Parietal lobe (tissue), 2 donors: ENCODE measurements at places on chromosomes 13 and 19. TPM values are rescaled to one million over a fixed set of nuclear protein-coding genes. Genes with fewer than 3 reads are reported as not detected.

ZSCAN5B gene
- not detected for total RNA-seq

HNRNPUL1 gene
- 128 TPM for total RNA-seq

SPACA6 gene
- 11.3 TPM for total RNA-seq

ELF1 gene
- total RNA-seq: 9.4 TPM

CHERP gene
- total RNA-seq: 14.1 TPM

DNAJC15 gene
- 21.6 TPM for total RNA-seq

CNFN gene
- total RNA-seq: not detected

NUP62 gene
- total RNA-seq: 26.0 TPM

PROSER3 gene
- 5.9 TPM for total RNA-seq

ZNF536 gene
- total RNA-seq: 56.0 TPM

REEP6 gene
- total RNA-seq: 2.2 TPM

IL12RB1 gene
- total RNA-seq: not detected

ADAMTSL5 gene
- total RNA-seq: not detected

GAS6 gene
- 26.6 TPM for total RNA-seq

ERVK3-1 gene
- 49.8 TPM for total RNA-seq

C19orf18 gene
- total RNA-seq: not detected

CRB3 gene
- total RNA-seq: not detected

PSG6 gene
- total RNA-seq: not detected

SLC10A2 gene
- total RNA-seq: not detected

RASGRP4 gene
- not detected for total RNA-seq

INSL3 gene
- total RNA-seq: not detected

ZNF763 gene
- 9.1 TPM for total RNA-seq

CBARP gene
- total RNA-seq: 15.3 TPM

LRG1 gene
- total RNA-seq: 0.63 TPM

ZNF681 gene
- total RNA-seq: 21.9 TPM

PCDH20 gene
- total RNA-seq: 5.3 TPM

IGFL3 gene
- not detected for total RNA-seq
